ENCODE measurements at places on chromosomes 2 and 18. TPM values are rescaled to one million over a fixed set of nuclear protein-coding genes. Genes with fewer than 3 reads are reported as not detected.
A peak's percentile ranks its signal among the peaks of the same experiment; 100 is the strongest.

The MALL gene
- total RNA-seq: 561 TPM

The CAPN14 gene
- total RNA-seq: 0.09 TPM

The SLC11A1 gene
- total RNA-seq: 2.0 TPM

The ELOA2 gene
- total RNA-seq: not detected

The RAB6C gene
- 0.15 TPM for total RNA-seq

The SERPINB4 gene
- total RNA-seq: not detected

The PFN4 gene
- not detected for total RNA-seq

The UBXN2A gene
- total RNA-seq: 15.6 TPM

The FMNL2 gene
- total RNA-seq: 14.9 TPM

The EGR4 gene
- not detected for total RNA-seq

DNA sequence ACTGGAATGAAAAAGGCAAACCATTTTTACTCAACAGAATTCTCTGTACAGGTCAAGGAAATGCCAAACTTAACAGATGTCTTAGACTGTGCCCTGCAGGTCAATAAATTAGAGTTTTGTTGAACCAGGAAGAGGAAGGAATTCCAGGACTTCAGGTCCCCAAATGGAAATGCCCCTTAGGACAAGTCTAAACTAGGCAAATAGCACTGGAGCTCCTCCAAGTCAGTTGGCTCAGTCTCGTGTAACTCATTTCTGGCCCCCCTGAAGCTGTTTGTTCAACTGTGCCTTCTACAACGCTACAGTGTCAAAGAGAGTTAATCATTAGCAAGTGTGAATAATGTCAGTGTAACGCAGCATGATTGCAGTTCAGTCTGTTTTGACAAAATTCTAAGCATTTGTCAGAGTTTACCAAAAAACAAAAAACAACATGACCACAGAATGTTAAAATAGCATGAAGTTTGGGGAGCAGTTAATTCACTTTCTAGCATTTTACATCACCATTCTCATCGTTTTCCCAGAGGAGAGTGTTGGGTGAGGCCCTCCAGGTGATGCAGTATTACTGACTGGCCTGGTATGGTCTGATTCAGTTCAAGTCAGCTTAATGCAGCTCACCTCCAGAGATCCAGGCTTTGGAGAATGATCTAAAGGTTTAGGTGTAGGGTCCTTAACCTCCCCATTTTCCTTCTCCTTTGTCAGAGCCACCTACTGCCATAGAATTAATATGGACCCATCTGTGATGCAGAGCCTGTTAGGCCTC lies 108.1 kb downstream of the AQP4 start:
- peak; percentile 7 for DNase-seq

- no peak for DNase-seq
Measured at GRCh38 chr2:130346741-130347066, 4.0 kb downstream of the IMP4 start.

- DNase-seq: no peak
Measured at GRCh38 chr2:13104723-13105122, 388.0 kb downstream of the TRIB2 start.

GRCh38 chr2:30677231-30677630 lies 130.0 kb downstream of the CAPN13 start:
- no peak for DNase-seq

- DNase-seq: no peak
Measured at GRCh38 chr2:234279637-234280036, 217.2 kb downstream of the ARL4C start.

DNA sequence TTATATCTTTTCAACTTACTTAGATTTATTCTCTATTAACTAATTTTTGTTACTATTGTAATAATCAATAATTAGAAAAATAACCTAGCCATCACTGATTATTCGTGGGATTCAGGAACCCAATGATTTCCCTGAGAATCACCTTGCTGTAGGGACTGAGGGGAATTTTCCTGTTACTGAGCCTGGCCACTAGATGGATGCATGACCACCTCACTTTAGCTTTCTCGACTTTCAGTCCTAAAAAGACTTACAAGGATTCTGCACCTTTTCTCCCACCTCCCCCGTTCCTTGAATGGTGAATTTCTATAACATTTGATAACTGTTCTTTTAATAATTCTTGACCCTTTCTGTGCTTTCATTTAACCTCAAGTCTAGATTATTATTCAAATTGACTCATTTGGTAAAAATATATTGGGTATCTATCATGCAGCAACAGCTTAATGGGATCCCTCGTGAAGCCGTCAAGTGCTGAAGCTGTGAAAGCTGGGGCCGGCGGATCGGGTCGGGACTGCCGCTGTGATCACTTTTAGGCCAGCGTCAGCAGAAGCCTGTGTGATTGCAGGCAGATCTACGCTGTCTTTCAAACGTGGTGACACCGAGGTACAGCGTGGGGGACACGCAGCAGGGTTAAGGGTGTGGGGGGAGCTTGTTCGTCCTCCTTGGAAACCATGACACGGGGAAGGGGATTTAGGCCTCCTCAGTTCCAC lies 38.8 kb upstream of the TMEM18 start:
- no peak for DNase-seq

GRCh38 chr2:217667512-217667911 lies 335.3 kb downstream of the TNS1 start:
- DNase-seq: no peak

- no peak for DNase-seq
Measured at GRCh38 chr18:38790303-38790702, 1224.7 kb upstream of the CELF4 start.

- DNase-seq: no peak
Measured at GRCh38 chr2:98240786-98241398, 105.4 kb upstream of the CNGA3 start.

DNA sequence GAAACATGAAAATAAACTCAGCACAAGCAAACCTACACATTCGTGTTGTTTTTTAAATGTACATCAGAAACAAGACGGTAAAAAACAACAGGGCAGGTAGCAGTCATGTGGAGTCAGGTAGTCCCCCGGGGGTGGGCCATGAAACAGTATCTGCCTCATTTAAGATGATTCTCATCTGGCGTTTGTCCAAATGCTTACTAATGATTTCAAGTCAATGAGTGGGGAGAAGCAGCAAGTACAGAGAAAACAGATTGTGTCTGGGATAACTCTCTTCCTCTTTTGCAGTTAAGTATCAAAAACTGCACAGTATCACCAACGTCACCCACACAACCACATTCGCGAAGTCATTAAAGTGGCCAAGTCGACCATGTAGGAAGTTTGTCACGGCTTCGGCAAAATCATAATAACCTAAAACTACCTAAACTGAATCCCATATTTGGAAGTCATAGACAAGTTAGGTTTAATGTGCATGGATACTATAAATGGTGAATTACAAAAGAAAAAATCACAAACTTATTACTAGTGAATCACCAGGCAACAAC lies 1.3 kb downstream of the LAPTM4A start:
- no peak for DNase-seq

DNA sequence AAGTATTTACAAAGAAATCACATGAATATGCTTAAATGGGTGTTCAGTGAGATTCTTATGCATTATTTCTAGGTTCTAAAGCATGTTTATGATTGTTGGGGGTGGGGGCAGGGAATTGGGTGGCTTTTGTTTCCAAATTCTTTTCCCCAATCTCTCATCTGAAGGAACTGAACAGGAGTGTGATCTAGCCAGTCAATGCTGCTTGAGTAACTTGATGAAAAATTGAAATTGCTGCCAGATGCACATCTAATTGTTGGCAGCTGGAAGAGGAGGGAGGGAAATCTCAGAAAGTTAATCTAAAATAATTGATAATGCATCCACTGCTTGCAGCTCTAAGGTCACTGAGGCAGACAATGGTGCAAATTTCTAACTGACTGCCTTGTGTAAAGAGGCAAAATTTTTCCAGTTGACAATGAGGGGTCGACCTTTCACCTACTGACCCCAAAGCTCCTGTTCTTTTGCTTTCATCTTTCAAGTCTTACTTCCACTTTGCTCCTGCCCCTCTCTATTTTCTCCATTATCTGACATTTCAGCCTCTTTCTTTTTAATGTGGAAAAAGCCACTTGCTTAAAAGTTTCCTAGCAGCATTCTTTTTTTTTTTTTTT lies 53.3 kb downstream of the IRS1 start:
- no peak for DNase-seq

DNA sequence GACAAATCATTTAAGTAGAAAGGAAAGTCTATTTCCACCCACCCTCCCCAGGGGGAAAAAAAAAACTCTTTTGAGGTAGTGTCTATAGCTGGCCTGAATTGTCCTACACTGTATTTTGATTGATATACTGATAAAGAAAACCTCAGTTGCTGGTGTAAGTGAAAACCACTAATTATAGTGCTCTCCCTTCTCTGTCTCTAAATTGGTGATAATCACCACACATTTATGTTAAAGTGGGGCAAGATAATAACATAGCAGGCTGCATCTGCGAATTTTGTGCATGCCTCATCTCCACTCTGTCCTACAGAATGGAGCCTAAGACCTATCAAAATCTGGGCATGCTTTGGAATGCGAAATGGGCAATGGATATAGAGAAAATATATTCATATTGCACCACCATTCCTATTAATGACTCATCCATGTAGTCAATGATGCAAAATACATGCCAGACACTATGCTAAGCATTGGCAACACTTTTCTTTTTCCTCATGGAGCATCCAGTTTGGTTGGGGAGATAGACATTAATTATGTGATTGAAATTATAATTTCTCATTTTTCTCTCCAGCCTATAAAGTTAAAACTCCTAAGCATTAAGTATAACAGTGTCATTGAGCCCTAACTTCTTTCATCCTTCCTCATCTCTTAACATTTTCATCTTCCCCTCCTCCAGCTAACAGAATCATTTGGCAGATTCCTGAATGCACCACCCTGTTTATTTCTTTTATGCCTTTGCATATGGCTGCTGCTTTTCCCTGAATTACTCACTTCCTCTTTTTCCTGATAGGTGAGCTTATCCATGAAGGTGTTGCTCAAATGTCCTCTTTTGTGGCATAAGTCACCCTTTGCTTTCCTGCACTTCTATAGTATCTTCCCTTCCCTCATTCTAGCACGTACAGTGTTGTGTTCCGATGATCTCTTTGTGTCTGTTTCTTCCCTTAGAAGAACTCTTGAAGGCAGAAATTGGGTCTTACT lies 58.2 kb downstream of the SLC9A2 start:
- DNase-seq: no peak

GRCh38 chr2:1993711-1994682 lies 249.7 kb upstream of the PXDN start:
- DNase-seq: no peak

DNA sequence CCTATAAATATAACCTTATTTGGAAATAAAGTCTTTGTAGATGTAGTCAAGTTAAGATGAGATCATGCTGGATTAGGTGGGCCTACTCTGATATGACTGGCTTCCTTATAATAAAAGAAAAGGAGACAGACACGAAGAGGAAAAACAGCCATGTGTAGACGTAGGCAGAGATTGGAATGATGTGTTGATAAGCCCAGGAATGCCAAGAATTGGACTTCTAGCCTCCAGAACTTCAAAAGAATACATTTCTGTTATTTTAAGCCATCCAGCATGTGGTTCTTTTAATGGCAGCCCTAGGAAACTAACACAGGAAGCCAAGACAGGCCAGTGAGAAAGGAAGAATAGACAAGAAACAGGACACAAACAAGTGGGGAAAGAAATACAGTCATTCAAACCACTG lies 68.6 kb downstream of the NYAP2 start:
- DNase-seq: no peak

GRCh38 chr2:182522405-182522896 lies 95.6 kb upstream of the PDE1A start:
- DNase-seq: no peak

GRCh38 chr2:170465241-170465640 lies 249.9 kb upstream of the SP5 start:
- no peak for DNase-seq

- DNase-seq: no peak
Measured at GRCh38 chr2:225824748-225825449, 425.4 kb downstream of the NYAP2 start.

DNA sequence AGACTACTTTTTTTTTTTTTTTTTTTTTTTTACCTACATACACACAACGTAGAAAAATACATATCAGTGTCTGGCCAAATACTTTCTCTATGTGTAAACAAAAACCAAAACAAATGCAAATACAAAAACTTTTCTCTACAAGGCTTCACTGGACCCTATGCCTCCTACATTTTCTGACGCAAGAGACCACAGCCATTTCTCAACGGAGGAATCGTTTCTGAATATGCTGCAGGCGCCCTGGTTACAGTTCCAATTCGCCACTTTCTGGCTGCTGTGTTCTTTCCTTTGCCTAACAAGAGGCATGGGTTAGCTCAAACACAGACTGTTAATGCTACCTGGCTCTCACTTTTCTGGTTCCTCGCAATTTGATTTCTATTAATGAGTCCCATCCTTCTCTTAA lies 96.4 kb downstream of the EPB41L3 start:
- DNase-seq: no peak

DNA sequence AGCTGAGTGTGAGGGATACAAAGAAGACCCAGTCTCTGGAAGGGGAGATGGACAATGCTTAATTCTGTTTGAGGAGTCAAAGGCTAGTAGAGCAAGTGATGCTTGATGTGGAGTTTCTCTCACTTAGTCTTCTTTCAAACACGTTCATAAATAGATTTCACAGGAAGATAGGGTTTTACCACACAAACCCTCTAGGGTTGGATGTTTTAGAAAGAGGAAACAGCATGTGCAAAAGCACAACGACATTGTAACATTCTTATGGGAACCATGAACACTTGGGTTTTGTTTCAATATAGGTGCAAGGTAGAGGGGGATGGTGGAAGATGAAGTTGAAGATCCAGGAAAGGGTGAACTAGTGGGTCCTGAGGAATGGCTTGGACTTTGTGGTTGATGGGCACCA lies 10.8 kb upstream of the EFEMP1 start:
- no peak for DNase-seq

- DNase-seq: no peak
Measured at GRCh38 chr2:71995067-71995665, 152.5 kb downstream of the CYP26B1 start.
